ENCODE measurements at places on chromosomes 16 and 17.

DNA sequence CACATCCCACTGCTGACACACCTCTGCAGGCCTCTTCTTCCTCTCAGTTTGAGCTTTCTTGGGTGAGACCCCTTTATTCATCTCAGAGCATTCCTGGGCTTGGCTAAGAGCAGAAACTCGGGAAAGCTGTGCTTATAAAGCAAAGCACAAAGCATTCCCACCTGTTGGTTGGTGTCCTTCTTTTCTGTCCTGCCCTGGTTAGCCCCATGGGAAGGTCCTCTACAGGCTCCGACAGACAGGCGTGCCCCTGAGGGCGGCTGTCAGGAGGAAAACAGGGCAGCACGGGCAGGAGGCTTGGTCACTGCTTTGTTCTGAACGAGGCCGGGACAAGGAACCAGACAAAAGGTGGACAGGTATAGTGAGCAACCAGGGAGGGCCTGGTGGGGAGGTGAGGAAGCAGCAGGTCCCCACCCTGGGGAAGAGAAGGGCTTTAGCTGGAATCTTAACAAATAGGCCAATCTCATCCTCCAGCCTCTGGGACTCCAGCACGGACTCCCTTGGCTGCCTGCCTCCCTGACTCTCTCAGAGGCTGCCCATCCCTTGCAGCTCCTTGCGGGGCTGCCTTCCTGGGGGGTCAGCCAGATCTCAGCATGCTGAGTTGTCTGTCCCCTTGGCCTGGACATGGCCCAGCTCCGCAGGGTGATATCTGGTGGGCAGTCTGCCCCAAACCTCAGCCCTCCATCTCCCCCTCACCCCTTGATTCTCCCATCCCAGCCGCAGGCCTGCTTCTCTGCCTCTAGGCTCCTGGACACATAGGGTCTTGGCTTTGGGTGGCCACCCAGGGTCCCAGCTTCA lies 1.7 kb downstream of the MEOX1 start:
- DNase-seq: no peak

DNA sequence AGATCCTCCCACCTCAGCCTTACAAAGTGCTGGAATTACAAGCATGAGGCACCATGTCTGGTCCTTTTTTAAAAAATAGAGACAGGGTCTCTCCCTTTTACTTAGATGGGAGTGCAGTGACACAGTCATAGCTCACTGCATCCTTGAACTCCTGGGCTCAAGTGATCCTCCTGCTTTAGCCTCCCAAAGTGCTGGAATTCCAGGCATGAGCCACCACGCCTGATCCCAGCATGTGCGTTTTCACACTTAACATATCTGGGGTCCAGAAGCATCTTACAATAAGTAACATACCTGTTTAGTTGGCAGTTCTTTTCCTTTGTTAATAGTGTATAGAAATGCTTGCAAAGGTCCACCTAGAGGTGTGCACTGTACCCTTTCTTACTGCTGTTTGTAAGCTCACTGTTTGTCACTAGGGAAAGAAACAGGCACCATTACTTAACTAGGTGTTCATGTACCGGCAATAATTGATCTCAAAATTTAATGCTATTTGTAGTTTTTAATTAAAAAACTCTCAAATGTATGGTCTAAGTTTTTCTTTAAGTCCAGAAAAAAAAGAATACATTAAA lies 221.7 kb downstream of the RPTOR start:
- no peak for DNase-seq

- no peak for DNase-seq
Measured at GRCh38 chr17:57696050-57696449, 49.0 kb downstream of the CCDC182 start.

- DNase-seq: peak; percentile 51
Measured at GRCh38 chr17:28547623-28548416, 4.6 kb downstream of the UNC119 start.

DNA sequence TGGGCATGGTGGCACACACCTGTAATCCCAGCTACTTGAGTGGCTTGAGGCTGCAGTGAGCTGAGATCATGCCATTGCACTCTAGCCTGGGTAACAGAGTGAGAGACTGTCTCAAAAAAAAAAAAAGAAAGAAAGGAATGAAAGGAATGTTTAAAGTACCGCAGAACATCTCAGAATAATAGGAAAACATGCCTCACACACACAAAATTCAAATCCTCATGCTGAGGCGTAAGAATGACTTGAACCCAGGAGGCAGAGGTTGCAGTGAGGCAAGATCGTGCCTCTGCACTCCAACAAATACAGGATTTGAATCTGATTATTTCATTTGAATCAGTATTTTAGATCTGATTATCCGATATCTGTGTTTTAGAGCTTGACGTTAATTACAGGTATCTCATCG lies 21.3 kb upstream of the GAA start:
- no peak for DNase-seq

GRCh38 chr17:5898406-5898805 lies 171.8 kb upstream of the WSCD1 start:
- no peak for DNase-seq

DNA sequence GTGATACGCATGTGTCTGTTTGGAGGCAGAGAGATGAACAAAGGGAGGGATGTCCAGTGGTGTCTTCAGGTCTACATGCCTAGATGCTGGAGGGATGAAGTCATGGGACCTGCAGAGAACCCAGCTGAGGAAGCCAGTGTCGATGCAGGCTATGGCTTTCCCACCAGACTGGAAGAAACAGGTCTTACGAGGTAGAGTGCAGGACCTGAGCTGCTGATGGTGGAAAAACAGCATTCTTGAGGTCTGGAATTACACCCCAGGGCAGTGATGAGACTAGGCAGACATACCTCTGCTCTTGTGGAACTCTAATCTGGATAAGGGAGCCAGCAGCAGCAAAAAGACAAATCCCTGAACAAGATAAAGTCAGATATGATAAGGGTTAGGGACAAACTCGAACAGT lies 37.4 kb downstream of the ARSG start:
- DNase-seq: no peak

DNA sequence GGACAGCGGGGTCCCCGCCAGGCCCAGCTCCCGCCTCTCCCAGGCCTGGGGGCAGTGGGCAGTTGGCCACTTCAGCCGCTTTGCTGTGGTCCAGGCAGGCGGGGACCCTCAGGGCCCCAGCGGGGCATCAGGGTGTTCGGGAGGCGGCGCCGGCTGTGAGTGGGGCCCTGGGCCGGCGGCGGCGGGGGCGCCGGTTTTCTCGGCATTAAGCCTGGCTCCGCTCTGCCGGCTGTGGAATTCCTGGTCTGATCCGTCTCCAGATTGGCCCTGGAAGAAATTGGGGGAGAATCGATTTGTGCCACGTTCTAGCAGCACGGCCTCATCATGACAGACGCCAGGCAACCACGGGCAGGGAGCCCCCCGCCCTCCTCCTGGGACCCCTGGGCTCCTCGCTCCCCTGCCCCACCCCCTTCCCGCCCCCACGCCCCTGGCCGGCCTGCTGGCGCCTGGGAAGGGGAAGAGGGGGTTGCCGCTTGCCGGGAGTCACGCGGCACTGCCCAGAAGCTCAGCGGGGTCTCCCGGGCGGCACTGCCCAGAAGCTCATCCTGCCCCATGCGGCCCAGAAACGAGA lies 28.6 kb upstream of the SSTR5 start:
- DNase-seq: no peak
